ENCODE measurements at places on chromosomes 4 and X.

- DNase-seq = no peak
Observed at GRCh38 chr4:103036169-103036568, 16.7 kb upstream of the SLC9B1 start.

DNA sequence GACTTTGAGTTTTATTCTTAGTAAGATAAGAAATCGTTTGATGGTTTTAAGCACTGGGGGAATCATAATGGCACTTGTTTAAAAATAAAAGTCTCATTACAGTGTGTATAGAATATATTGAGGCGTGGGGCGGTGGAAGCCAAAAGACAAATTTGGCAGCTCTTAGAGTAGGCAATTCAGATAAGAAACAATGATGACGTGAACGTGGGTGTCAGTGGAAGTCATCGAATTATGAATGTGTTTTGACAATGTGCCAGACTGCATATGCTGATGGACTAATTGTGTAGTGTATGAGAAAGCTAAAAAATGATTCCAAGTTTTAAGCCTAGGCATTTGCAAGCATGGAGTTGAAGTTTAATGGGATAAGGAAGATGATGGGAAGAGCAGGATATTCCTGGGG, 35.8 kb downstream of the SPANXD start:
- peak; percentile 17 for DNase-seq

DNA sequence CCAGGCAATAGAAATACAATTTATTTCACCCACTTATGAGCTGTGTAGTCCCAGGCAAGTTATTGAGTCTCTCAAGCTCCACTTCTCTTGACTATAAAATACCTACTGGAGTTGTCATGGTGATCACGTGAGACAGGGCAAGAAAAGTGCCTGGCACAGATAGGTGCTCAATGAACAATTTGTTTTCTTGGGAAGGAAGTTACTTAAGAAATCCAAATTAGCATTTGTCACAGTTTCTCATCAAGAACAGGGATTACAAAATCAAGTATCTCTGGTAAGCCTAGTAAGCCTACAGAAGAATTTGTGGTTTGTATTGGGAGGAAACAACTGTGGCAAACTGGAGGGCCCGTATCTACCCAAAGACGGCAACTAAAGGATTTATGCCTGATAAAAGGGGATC, 37.5 kb upstream of the RASGEF1B start:
- no peak for DNase-seq

DNA sequence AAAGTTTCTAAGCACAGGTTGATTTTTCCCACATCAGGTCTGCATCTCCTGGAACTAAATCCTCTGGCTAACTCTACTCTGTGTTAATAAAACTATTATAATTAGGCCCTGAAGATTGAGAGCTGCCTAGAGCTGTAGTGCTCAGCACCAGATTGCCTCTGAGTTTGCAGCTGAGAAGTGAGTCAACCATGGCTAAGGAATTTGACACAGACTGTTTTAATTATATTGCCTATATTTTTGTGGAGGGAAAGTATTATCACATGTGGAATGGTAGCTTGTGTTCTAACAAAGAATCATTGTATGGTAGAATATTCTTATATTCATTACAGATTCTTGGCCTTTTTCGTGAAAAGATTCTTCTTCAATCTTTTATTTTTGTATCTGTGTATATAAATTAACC, 1907.6 kb upstream of the TENM3 start:
- DNase-seq = no peak

- no peak for DNase-seq
Observed at GRCh38 chrX:153755136-153755535, 8.9 kb upstream of the PLXNB3 start.

DNA sequence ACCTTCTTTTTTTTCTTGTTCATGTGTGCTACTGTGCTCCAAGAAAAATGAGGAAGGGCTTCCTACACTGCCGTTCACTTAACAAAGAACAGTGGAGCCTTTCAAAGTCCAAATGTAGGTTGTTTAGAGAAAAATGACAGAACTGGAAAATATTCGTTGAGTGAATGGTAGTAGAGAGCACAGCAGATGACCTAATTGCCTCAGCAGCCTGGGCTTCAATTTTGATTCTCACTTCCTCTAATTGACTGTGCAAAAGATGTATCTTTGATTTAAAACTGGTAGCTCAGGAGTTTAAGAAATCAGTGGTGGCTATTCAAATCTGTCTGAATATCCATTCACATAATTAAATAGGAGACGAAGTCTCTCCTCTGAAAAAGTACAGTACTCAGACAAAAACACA, 5.2 kb downstream of the NLGN4X start:
- DNase-seq = no peak

GRCh38 chr4:87081826-87082225, 138.6 kb downstream of the KLHL8 start:
- peak; percentile 56 for DNase-seq

DNA sequence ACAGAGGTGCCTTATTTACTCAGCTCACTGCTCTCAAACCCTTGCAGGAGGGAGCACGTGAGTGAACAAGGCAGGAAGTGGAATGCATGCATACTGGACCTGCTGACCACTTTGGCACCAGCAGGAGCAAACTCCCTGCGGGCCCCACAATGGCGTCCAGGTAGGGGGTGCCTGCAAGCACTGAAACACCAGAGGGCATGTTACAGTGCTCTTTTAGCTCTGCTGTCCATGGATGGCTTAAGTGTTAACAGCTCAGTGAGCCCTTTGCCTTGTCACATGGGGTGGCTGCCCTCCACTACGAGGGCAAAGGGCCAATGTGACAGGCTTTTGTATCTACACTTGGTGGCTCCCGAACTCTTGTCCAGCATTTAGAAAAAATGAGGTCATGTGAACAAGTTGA, 199.5 kb upstream of the UGT8 start:
- no peak for DNase-seq

GRCh38 chr4:112284662-112285411, 867 bp downstream of the TIFA start:
- peak; percentile 47 for DNase-seq

DNA sequence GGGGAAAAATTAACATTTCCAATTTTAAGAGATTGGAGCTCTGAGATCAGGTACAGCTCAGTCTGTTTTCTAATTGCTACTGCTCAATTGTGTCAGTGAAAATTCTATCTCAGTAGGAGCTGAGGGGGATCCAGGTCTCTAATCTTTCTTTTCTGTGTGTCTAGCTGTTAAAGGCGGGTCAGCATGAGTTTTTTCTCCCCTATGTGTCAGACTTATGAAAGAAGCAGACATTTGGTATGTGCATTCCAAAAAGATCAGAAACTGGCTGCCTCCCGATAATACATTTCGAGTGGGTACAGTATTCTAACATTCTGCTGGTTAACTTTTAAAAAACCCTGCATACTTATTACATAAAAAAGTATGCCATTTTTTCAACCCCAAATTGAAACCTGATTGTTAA, 72.4 kb downstream of the PCDH7 start:
- no peak for DNase-seq

DNA sequence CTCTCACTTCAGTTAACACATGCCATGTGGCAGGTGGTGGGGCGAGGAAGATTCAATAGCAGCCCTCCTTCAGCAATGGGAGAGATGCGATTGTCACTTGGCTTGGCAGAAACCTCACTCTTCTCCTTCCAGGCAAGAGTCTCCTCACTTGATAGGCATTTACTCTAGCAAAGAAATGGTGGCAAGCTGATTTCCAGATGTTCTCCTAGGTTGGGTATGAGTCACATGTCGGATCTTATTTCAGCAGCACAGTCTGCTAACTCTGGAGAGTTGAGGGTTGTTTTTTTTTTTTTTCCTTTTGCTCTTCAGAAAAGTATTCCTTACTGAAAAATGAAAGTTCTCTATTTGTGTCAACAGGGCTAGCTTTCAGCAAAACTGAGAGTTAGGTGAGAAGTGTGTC, 119.5 kb upstream of the CHRDL1 start:
- DNase-seq = peak; percentile 33

- DNase-seq = peak; percentile 42
Observed at GRCh38 chrX:40095583-40096394, 2.0 kb downstream of the BCOR start.

DNA sequence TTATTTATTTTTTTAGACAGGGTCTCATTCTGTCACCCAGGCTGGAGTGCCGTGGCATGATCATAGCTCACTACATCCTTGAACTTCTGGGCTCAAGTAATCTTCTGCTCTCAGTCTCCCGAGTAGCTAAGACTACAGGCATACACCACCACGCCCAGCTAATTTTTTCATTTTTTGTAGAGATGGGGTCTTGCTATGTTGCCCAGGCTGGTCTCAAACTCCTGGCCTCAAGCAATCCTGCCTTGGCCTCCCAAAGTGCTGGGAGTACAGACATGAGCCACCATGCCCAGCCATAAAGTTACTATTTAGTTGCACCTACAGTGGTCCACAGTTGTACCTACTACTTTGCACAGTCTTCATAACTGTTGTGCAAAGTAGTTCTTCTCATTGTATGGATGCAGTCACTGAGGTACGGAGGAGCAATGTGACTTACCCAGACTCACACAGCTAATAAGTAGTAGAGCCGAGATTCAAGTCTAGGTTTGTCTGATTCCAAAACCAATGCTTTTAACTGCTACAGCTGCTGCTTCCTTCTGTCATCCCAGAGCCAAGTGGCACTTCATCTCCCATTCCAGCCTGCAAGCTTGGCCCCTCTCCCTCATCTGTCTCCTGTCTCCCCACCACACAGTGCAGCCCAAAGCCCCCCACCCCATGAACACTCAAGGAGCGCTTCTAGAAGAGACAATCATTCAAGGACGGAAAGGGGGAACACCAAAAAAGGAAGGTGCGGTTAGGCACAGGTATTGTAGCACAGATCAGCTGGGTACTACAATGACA, 24.0 kb upstream of the IQSEC2 start:
- no peak for DNase-seq

DNA sequence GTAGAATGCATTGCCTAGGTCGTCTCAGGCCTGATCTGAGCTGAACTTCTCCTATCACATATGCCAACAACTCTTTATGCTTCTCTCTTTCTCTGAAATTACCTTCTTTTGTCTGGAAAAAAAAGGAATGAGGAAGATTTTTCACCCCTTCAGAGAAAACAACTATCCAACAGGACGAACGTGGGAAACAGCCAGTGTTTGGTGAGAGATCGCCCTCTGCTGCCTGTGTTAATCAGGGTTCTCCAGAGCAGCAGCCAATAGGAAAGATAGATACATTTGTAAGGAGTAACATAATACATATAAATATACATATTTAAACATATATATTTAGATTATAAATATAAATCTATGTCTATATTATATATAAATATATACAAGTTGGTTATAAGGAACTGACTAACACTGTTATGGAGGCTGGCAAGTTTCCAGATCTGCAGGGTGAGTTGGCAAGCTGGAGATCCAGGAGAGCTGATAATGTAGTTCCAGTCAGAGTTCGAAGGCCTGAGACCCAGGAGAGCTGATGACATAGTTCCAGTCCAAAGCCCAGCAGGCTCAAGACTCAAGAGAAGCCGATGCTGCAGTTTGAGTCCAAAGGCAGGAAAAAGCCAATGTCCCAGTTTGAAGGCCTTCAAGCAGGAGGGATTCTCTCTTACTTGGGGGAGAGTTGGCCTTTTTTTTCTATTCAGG, 13.3 kb downstream of the CETN2 start:
- peak; percentile 53 for DNase-seq

DNA sequence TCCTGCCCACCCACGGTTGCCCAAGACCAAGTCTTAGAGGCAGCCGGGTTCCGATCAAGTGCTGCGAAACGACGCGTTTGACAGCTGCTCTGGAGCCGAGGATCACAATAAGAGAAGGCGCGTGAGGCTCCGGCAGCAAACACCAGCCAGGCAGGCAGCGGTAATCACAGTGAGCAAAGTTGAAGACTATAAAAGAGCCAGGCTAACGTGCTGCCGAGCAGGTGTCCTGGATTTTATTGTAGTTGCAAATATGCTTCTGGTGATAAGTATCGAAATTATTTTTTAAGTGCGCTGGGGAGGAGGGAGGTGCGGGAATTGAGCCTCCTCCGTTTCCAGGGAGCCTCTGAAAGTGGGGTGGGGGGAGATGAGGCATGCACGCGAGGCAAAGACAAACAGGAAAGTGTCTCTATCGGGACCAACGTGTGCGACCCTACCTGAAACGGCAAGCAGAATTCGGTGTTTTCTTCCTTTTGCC, 590 bp downstream of the GABRA2 start:
- DNase-seq = peak; percentile 12

All from cardiac fibroblast (primary cell).